ENCODE measurements at places on chromosomes 2 and 18.
A peak's percentile ranks its signal among the peaks of the same experiment; 100 is the strongest.

- no peak for DNase-seq
These were observed 23.7 kb downstream of the TOGARAM2 start for GRCh38 chr2:29004755-29005154.

GRCh38 chr2:32981612-32982011, 34.9 kb downstream of the LTBP1 start:
- no peak for DNase-seq

DNA sequence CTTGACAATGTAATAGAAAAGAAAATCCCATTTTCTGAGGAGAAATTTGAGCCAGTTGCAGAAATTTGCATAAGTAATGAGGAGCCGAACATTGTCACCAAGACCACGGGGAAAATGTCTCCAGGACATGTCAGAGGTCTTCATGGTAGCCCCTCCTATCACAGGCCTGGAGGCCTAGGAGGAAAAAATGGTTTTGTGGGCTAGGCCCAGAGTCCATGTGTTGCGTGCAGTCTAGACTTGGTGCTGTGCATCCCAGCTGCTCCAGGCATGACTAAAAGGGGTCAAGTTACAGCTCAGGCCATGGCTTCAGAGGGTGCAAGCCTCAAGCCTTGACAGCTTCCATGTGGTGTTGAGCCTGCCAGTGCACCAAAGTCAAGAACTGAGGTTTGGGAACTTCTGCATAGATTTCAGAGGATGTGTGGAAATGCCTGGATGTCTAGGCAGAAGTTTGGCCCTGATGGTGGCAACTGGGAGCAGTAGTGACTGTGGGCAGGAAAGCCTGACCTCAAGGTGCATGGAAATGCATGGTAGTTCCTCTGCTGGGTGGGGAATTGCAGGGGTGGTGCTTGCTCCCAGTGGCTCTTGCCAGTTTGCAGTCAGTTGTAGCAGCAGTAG, 41.9 kb upstream of the CCDC195 start:
- no peak for DNase-seq

DNA sequence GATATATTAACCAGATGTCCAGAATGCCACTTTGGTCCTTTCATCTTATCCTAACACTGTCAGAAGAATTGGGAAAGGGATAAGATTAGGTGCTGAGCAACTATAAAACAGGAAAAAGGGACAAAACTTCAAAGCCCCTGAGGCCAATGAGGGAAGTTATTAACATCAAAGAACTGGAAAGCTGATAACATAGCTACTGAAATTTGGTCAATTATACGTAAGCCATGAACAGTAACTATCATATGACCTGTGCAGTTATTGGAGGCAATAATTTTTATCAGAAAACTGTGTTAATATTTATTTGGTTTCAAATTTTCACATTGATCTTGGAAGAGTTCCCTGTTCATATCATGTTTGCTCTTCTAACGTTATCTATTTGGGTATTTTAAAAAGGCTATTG, 2.6 kb upstream of the REG3A start:
- DNase-seq: no peak

DNA sequence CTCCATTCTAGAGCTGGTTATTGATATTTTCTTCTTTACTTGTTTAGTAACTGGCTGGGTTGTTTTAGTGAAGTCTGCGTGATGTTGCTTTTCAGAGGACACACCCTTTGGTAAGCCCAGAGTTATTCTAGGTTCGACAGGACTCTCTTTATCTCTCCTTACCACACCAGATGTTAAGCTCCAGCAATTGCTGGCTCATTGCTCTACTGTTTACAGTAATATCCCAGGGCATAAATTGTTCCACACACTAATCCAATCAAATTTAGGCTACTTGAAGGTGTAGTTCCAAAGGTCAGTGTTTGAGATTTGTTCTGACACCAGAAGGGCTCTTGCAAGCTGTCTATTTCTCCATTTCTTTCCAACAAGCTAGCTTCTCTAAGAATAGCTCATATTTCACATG, 506.6 kb downstream of the NR4A2 start:
- DNase-seq: no peak

DNA sequence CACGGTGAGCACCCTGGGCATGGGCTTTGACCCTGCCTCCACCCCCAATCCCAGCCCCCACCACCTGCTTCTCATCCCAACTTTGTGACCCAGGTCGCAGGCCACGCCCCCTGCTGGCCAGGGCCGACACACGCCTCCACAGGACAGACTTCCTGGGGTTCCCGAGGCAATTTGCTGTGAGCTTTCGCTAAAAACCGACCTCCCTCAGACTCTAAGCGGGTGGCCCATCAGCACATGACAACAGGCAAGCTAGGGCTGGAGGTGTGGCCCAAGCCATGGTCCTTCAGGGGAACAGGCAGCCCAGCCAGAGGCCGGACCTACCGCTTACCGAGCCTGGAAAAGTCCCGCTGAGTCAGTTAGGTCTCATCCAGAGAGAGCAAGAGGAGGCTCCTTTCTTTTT, 31.9 kb downstream of the C1QL2 start:
- peak; percentile 7 for DNase-seq

DNA sequence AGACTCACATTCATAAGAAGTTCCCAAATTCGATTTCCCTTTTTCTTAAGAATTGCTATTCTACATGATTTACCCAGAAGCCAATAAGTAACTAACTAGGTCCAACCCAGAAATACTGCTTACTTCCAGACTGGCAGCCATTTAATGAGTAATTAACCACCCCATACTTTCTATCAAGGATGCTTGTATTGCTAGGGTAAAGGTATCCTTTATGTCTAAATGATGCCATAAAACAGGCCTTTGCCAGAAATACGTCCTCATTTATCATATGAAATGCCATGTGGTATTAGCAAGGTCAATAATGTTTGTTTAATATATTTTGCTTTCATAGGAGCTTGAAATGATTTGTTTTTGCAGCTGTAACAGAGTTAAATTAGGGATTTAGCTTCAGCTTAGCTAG, 56.1 kb downstream of the PLEKHM3 start:
- no peak for DNase-seq

All from stimulated activated naive CD8-positive, alpha-beta T cell treated with anti-CD3 and anti-CD28 coated beads, Interleukin-15, amount 100 ng/mL, for 72 hours (primary cell).